ENCODE measurements at places on chromosomes 11 and 22.

GRCh38 chr11:60392361-60392760 lies 3.9 kb upstream of the MS4A14 start:
- no peak for DNase-seq

DNA sequence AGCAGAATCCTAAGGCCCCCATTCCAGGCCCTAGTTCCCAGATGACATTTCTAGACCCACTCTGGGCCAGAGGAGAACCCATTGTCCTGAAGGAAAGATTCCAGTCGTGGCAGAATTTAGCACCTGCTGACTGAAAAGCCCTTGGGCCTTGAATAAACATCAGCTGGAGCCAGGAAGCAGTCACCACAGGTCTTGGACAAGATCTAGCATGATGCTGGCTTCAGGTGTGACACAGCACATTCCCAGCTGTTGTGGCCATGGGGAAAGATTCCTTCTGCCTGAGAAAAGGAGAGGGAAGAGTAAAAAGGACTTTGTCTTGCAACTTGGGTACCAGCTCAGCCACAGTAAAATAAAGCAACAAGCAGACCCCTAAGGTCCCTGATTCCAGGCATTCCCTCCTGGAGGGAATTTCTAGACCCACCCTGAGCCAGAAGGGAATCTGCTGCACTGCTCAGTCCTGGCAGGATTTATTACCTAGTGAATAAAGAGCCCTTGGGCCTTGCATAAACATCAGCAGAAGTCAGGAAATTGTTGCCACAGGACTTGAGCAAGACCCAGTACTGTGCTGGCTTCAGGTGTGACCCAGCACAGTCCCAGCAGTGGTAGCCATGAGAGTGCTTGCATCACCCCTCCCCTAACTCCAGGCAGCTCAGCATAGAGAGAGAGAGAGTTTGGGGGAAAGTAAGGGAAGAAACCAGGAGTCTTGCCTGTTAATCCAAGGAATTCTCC lies 42.5 kb upstream of the PAMR1 start:
- no peak for DNase-seq

DNA sequence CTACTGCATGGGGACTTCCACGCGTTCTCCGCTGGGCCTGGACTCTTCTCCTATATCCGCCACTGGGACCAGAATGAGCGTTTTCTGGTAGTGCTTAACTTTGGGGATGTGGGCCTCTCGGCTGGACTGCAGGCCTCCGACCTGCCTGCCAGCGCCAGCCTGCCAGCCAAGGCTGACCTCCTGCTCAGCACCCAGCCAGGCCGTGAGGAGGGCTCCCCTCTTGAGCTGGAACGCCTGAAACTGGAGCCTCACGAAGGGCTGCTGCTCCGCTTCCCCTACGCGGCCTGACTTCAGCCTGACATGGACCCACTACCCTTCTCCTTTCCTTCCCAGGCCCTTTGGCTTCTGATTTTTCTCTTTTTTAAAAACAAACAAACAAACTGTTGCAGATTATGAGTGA lies 7.7 kb downstream of the SLC3A2 start:
- no peak for DNase-seq

DNA sequence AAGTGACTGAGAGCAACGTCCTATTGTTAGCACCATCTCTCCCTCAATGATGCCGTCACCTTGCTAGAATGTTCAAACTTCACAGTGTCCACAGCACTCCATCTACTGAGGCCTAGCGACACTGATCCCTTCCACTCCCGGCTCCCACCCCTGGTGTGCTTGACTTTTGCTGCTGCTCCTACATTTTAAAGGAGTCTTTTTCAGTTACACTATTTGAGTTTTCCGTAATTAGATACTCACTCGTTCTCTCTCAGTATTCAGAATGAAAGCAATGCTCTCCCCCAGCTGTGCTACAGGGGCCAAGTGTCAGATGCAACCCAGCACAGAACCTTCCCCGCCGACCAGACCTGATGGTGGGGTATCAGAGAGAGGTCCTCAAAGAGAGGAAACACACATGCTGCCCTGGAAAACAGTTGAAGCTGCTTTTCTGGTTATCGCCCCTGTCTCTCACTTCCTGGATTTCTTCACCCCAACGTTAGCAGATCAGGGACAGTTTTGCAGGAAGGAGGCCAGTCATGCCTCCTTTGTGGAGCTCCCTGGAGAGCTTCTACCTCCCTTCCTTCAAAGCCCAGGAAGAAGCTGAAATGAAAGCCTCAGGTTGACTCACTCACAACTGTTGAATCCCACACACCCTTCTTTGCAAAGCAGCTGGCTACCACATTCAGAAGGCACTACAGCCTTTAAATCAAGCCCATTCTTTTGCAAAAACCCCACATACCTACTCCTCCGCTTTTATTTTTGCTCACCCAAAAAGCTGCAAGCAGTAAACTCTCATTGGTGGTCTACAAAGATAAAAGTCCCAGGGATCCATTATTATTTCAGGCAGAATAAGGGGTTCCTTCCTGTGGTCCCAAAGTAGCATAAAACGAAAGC lies 23.5 kb downstream of the LARGE1 start:
- no peak for DNase-seq

- DNase-seq, result no peak
Observed at GRCh38 chr11:7031471-7031871, 11.2 kb downstream of the NLRP14 start.

GRCh38 chr11:34026432-34026831 lies 25.1 kb upstream of the CAPRIN1 start:
- no peak for DNase-seq

GRCh38 chr22:40055143-40055883 lies 60.6 kb downstream of the FAM83F start:
- no peak for DNase-seq

- no peak for DNase-seq
Observed at GRCh38 chr11:112826026-112826425, 135.2 kb upstream of the NCAM1 start.

DNA sequence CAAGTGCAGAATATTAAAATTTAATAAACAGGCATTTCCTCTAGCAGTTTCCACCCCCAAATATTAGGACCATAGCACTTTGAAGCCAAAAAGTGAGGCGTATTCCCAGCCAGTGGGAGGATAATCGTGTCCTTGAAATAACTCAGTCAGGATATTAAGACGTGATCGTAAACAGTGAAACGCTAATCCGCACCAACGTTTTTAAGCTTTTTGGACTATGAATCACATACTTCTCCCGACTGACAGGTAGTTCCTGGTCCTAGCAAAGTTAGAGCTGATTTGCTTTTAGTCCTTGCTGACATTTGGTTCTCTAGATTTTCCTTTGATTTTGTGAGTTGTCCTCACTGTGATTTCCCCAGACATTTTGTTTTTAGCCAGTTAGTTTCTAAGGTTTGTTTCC lies 197.1 kb upstream of the ARHGAP20 start:
- DNase-seq, result no peak

GRCh38 chr11:76320929-76321328 lies 60.0 kb downstream of the THAP12 start:
- no peak for DNase-seq

DNA sequence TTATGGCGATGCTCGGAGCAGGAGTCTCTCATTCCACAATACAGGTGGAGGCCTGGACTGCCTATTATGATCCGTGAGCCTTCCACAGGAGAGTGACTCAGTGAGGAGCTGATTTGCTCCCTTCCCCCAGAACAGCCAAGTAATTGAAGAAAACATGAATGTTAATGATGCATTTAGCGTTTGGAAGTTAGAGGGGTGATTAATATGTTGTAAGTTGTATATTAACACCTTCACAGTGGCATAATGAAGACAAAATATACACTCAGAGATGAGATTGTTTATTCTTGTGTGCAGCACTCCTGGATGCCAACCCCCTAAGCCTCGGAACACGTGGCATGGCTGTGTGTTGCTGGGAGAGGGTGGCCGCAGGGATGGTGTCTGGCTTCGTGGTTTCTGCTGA lies 98.6 kb downstream of the GRIK4 start:
- DNase-seq, result no peak

GRCh38 chr11:33885338-33886005 lies 6.4 kb downstream of the LMO2 start:
- DNase-seq, result no peak

- DNase-seq, result no peak
Observed at GRCh38 chr11:95508219-95508890, 277.4 kb upstream of the SESN3 start.

DNA sequence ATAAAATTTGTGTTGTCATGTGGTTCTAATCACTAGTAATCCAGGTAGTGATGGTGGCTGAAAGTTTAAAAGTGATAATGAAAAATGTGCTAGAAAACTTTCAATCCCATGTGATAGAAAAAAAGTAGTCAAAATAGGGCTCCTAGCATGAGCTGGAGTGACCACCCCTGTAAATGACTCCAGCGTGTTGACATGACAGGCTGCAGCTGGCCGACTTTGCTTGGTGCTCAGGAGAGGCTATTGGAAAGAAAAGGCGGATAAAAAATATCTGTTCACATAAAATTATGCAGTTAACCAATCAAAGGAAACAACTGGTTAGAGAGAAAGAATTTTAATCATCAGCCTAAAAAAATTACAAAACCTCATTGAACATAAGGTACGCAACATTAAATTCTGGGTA lies 16.9 kb upstream of the MTCH2 start:
- no peak for DNase-seq
